NCI-H1436 treated with DMSO at 0.1 percent for 48 hours (cell line): ENCODE measurements at places on chromosomes 3 and 15.

- DNase-seq = no peak
Measured at GRCh38 chr3:142210608-142211007, 14.8 kb downstream of the GK5 start.

- no peak for DNase-seq
Measured at GRCh38 chr3:138047596-138048158, 37.7 kb downstream of the CLDN18 start.

DNA sequence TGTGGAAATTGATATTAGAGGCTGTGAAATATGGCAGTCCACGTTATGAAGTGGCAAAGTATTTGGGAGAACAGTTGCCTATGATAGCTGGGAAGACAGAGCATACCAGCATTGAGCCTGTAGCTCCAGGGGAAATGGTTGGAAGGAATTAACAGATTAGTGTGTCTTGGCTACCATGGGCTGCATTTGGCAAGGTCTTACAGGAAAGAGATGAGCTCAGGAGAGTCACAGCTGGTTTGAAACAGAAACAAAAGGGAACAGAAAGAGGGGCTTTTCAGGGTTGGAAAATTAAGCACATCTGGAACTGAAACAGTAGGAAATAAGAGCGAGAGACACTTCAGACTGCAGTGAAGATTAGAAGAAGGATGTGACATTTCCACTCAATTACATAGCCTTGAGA is 141.7 kb downstream of the FBLN2 start:
- DNase-seq = no peak

GRCh38 chr15:68795298-68795848 is 25.3 kb downstream of the ANP32A start:
- no peak for DNase-seq

DNA sequence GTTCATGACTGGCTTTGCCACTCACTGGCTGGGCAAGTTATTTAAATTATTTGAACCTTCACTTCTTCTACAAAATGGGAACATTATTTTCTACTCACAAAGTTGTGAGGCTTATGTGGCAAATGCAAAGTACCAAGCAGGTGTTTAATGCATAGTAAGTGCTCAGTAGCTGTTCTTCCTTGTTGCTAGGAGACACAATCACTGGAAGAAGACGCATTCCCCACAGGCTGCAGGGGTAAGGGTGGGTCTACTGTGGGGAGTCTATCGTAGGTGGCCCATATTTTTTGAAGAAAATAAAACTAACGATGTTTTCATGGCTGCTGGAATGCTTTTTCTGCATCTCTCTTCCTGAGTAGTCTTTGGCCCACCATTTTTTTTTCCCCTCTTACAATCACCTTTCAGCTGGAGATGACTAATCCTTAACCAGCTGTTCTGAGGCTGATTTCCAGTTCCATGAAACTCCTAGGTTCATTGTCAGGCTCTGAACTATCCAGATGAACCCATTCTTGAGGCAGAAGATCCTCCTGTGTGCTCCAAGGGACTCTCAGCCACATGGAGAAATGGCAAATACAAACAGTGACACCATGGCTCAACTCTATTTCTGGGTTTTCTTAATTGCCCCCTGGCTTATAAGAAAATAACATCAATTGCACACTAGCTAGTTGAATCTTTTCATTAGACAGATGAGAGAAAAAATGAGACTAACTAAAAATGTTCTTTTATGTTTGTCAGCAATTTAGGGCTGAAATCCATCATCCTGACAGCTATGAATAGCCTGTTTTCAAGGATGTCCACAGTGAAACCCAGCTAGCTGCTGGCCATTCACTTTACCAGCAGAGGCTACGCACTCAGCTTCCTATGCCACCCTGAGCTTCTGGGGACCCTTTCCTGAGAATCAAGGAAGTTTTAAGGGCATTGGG is 108.3 kb upstream of the ETV5 start:
- no peak for DNase-seq
